ENCODE measurements at places on chromosomes 6 and 20. TPM values are rescaled to one million over a fixed set of nuclear protein-coding genes. Genes with fewer than 3 reads are reported as not detected.

Gene TLDC2
- not detected for total RNA-seq

DNA sequence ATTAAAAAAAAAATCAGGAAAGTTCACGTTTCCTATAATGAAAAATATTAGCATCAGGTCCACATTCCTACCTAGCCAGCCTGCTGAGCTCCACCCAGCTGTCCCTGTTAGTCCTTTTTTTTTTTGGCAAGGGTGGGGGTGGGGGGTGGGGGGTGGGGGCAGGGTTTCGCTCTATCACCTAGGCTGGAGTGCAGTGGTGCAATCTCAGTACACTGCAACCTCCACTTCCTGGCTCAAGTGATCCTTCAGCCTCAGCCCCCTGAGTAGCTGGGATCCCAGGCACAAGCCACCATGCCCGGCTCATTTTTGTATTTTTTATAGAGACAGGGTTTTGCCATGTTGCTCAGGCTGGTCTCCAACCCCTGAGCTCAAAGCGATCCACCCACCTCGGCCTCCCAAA, 7.5 kb upstream of the SLC2A10 start:
- H3K27me3 ChIP-seq = no peaks in the 10 kb centered on the region
- H3K36me3 ChIP-seq = no peaks in the 10 kb centered on the region
- no peaks in the 10 kb centered on the region for H3K4me1 ChIP-seq
- no peak overlapping the region for H3K4me3 ChIP-seq
- no peak overlapping the region for H3K27ac ChIP-seq

Gene LPA
- total RNA-seq = 0.21 TPM

DNA sequence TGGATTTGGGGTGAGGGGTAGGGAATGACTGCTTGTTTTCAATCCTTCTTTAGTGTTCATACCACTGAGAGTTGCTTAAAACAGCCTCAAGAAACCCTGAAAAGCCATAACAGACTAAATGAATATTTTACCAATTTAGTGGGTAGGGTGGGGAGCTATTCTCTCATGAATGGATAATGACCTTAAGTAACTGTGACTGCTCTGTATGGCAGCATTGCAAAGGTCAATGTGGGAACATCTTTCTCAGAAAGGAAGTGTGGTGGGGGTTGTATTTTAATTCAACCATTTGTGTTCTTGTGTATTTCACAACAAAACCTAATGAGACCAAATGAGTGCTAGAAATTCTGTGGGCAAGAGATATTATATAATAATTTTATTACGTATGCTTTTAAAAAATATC, 55.7 kb downstream of the PHACTR2 start:
- no peak for DNase-seq
- H3K4me3 ChIP-seq = no peak overlapping the region
- H3K4me1 ChIP-seq = peaks cover 26% of the 10 kb centered on the region
- no peaks in the 10 kb centered on the region for H3K27me3 ChIP-seq
- H3K36me3 ChIP-seq = no peaks in the 10 kb centered on the region

GRCh38 chr6:72382602-72383529, 239.0 kb upstream of the KCNQ5 start:
- no peak overlapping the region for H3K27ac ChIP-seq
- no peaks in the 10 kb centered on the region for H3K27me3 ChIP-seq
- H3K4me1 ChIP-seq = no peaks in the 10 kb centered on the region

- no peak overlapping the region for H3K4me3 ChIP-seq
- no peaks in the 10 kb centered on the region for H3K27me3 ChIP-seq
- H3K27ac ChIP-seq = no peak overlapping the region
Observed at GRCh38 chr6:20841806-20842205, 307.5 kb downstream of the CDKAL1 start.

Gene BPIFB4
- total RNA-seq = not detected

Gene CST4
- total RNA-seq = not detected

DNA sequence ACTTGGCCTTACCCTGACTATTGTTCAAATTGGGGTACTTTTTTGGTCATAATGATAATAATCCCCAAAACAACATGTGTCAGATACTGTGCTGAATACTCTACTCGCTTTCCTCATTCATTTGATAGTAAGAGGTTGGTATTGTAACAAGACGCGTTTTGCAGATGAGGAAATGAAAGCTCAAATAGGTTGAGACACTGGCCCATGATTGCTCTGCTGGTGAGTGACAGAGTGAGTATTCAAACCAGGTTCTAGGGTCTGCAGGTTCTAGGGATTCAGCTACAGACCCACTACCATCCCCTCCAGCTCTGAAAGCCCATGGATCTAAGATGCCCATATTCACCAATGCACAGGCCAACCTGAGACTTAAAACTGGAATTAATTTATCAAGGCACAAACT, 1.3 kb upstream of the ENPP4 start:
- no peaks in the 10 kb centered on the region for H3K36me3 ChIP-seq
- peaks cover 3% of the 10 kb centered on the region for H3K4me1 ChIP-seq
- H3K27me3 ChIP-seq = peaks cover 3% of the 10 kb centered on the region
- no peak for DNase-seq
- H3K4me3 ChIP-seq = no peak overlapping the region

Gene GABRR1
- total RNA-seq = not detected

Gene MICB
- total RNA-seq = 72.1 TPM

DNA sequence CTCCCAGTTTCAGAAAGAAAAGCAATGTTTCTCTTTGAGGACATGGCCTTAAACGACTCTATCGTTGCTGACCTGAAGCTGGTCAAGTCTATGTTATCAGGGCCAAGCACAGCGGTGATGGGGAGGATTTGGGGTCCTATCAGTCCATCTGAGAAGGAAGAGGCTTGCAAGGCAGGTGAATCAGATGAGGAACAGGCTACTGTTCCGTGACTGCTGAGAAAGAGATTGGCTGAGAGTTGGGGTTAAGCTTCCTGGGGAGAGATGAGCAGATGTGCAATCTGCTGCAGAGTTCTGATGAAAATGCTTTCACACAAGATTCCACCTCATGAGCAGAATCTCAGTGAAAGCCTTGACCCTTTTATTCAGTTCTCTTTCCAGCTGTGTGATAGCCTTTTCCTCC, 168.3 kb upstream of the STMND1 start:
- H3K4me1 ChIP-seq = no peaks in the 10 kb centered on the region
- no peaks in the 10 kb centered on the region for H3K36me3 ChIP-seq
- H3K4me3 ChIP-seq = no peak overlapping the region
- H3K27me3 ChIP-seq = peaks cover 19% of the 10 kb centered on the region
- H3K27ac ChIP-seq = no peak overlapping the region

Gene PAX1
- not detected for total RNA-seq
